ENCODE measurements at places on chromosomes 4 and X.
A peak's percentile ranks its signal among the peaks of the same experiment; 100 is the strongest.

GRCh38 chrX:30615229-30615628 is 37.7 kb upstream of the TASL start:
- no peak for DNase-seq

DNA sequence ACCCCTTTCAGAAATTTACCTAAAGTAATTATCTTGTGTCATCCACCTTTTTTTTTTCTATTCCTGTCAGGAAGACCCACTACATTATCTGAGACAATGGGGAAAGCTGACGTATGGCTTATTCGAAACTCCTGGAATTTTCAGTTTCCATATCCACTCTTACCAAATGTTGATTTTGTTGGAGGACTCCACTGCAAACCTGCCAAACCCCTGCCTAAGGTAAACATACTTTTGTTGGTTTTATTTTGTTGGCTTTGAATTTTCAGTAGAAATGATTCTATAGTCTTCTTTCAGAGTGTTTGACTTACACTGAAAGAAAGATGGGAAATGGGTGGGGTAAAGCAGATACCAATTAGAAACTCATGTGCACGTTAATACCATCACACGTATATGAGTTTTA is 2.2 kb downstream of the UGT2B7 start:
- no peak for DNase-seq

DNA sequence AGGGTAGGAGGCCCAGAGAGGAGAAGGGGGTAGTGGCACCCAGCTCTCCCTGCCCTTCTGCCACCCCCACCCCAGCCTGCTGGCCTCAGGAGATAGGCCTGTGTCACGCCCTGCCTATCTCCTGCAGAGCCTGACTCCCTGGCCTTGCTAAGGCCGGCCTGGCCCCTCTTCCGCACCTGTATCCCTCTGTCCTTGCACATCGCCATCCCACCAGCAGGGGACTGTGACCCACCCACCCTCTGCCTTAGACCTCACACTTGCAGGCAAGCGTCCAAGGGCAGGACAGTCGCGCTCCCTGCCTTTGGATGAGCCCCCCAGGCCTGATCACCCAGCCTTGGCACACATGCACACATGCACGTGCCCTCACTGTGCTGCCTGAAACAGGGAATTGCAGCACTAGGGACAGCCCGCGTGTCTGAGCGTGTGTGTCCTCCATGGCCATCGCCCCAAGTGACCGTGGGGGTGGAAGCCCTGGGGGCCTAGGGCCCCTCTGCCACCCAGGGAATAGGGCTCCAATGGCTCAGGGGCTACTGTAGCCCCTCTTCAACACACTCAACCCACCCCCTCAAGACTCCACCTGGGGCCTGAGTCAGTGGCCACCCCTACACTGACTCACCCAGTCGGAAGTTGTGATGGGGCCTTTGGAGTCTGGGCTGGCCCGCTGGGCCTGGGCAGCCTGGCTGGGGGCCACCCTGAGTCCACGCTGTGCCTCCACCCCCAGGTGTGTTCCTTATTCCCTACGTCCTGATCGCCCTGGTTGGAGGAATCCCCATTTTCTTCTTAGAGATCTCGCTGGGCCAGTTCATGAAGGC is 2.1 kb downstream of the SLC6A8 start:
- DNase-seq: no peak

GRCh38 chrX:9373789-9374188 is 91.1 kb upstream of the TBL1X start:
- no peak for DNase-seq

DNA sequence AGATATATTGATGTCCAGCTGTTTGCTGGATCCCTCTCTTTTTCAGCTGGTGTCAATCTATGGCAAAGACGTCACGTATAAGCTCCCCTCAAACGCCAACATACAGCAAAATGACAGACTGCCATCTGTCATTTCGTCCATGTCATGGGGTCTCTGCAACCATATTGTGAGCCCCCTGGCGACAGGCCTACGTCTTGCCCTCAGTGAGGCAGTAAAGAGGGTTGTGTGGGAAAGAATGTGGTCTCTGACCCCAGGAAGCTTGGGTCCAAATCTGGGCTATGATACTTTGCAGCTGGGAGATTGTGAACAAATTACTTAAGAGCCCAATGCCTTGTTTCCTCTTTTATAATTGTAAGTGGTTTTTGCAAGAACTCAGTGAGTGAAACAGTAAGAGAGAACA is 7.4 kb downstream of the SUPT20HL2 start:
- no peak for DNase-seq

DNA sequence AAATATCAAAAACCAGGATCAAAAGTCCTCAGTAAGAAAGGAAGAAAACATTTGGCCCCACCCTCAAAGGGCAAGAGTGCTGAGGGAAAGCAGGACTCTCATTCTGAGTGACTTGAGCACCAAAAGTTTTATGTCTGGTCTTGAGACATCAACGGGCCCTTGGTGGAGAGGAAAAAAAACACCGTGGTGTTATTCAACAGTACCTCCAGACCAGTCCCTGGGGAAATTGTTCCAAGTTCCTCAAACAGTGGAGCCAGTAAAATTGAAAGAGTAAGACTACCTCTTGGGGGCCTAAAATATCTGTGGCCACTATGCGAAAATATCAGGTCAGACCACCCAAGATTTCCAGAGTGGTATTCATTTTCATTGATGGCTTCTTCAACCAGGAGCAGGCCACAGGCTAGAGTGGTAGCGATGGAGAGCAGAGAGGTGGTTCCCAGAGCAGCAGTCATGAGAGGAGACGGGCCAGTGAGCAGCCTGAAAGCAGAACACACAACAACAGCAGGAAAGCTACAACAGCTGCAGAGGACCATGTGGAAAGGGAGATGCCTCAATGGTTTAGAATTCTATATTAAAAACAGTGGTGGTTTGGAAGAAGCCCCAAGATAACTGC is 63.7 kb upstream of the RPL34 start:
- no peak for DNase-seq

DNA sequence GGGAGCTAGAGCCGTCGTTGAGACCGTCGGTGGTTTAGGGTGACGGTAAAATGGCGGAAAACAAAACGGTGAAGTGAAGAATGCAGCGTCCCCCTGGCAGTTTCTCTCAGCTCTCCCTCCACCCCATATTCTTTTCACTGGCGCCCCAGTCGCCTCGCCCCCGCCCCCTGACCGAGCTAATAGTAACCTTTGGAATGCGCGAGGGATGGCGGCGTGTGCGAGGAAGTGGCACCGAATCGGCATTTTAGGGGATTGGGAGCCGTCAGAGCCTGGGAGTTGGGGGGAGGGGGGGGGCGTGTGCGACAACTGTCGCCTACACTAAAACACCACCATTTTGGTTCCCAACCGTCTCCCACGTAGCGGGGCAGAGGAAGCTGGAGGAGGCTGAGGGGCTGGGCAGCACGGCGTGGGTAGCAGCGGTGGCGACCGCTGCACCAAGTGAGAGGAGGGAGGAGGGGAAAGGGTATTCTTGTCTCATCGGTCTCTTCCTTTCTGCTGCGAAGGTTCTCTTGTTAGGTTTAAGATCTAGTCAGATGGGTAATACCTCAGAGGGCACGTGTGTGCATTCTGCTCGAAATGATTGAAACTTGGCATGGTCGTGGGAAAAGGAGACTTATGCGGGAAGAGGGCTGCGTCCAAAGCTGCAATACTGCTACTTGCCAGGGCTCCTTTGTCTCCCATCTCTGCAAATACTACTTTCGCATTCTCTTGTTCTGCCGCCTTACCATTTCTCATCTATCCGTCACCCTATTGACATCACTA is 840 bp downstream of the ZNF711 start:
- DNase-seq: peak; percentile 3

DNA sequence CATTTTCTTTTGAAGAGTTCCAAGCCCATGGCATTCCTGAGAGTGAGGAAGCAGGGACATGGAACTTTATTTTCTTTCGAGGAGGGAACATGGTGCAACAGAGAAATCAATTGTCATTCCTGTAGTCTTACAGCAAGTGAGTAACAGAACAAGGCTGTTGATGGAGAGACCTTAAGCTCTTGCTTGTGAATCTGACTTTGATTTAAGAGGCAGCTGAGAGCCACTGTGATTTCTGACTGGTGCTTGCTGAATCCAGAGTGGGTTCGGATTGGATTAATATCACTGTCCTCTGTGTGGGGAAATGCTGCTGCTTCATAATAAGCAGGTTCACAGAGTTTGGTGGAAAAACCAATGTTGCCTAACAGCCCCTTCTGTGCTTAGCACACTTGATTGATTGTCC is 4.7 kb upstream of the ATP1B4 start:
- no peak for DNase-seq

- DNase-seq: no peak
Measured at GRCh38 chr4:40763228-40763716, 13.5 kb downstream of the NSUN7 start.

GRCh38 chrX:149799938-149800337 is 18.2 kb downstream of the MAGEA9 start:
- DNase-seq: peak; percentile 1

GRCh38 chr4:33882246-33882990 is 2361.9 kb downstream of the ARAP2 start:
- no peak for DNase-seq

DNA sequence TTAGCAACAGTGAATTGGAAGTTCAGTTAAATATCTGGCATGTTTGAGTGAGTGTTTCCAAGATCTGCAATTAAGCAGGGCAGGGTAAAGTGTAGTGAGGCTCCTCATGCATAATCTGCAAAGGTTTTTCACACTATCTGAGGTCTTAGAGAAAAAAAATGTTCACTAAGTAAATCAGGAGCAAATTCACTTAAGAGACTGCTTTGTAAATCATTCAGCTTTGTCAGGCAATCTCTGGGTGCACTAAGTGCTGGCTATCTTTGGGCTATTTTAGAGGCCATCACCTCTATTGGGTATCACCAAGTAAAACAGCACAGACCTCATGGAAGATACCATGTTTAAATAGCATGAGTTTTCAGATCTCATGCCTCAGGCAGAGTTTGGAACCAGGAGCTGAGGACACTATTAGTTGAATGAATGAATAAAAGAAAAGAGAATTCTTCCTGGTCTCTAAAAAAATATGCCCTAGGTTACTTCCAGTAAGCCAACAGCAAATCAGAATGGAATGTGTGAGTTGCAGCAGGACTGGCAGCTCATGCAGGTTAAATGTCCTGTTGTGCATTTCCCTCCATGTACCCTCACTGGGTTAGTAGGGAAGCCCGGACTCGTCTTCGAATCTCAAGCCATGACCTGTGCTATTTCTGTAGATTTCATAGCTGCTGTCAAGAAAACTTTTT is 195.3 kb downstream of the KCNIP4 start:
- DNase-seq: no peak

GRCh38 chr4:111937368-111937767 is 207.9 kb upstream of the FAM241A start:
- DNase-seq: peak; percentile 10

GRCh38 chr4:81896936-81897335 is 425.2 kb upstream of the RASGEF1B start:
- DNase-seq: no peak

DNA sequence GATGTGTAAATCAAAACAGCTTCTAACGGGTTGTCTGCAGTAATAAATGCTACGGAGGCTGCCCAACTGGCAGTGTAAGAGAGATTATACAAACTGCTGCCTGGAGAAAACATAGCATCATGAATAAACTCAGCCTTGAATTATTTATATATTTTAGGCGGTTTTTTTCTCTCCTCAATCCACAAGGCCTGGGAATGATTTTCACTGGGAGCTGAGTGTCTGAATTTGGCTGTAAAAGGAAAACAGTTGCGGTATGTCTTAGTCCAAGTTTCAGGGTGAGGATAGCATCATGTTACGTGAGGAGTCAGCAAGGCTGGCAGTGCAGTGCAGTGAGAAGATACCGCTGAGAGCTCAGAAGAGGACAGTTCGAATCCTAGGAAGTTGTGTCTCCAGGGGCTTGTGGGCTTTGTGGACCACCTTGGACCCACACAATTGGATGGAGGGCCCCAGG is 291.5 kb upstream of the BOD1L1 start:
- no peak for DNase-seq

- DNase-seq: no peak
Measured at GRCh38 chr4:120809518-120809917, 113.0 kb downstream of the PRDM5 start.

GRCh38 chr4:76879731-76880364 is 18.1 kb downstream of the SOWAHB start:
- no peak for DNase-seq

- no peak for DNase-seq
Measured at GRCh38 chr4:68404153-68404552, 43.1 kb upstream of the TMPRSS11E start.

DNA sequence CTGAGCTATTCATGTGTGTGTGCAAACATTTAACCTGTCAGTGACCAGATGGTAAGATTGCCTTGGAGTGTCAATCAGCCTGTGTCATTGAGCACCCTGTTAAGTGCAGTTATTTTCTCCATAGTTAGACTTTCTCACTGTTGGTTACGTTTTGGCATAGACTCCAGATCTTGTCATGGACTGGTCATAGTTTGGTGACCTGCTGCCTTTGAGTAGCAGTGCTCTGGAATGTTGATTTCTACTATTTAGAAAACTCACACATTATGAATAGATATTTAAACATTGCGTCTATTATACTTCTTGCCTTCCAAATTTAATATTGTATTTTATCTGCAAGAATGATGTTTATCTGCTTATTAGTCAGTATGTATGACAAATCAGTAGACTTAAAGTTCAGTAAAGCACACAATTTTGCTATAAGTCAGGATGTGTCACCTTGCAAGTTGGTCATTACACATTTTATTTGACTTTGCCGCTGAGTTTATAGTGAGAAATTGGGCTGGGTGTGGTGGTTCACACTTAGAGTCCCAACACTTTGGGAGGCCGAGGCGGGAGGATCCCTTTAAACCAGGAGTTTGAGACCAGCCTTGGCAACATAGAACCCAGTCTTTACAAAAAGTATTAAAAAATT is 42.4 kb downstream of the KIAA0232 start:
- DNase-seq: no peak

GRCh38 chr4:56241500-56241899 is 145.8 kb downstream of the AASDH start:
- DNase-seq: no peak

Measured in Caki2 (cell line).